DMS53 (cell line): ENCODE measurements at places on chromosomes 1 and 21.

GRCh38 chr1:147514233-147514632, 27.1 kb upstream of the BCL9 start:
- no peak for DNase-seq

DNA sequence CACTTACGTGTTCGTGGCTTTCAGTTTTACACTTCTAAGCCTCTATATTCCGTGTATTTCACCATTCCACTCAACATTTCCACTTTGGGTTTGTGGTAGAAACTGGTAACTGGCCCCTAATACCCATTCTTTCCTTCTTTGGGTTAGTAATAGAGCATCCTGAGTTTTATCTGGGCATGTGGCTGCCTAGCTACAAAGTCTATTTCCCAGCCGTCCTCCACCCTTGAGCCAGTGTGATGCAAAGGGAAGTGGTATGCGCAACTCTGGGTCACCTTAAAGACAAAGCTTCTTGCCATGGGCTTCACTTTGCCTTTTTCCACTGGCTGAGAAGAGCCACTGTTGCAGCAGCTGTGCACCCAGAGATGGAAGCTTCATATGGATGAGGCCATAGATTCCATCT, 73.9 kb downstream of the LAMC2 start:
- DNase-seq, result no peak

- no peak for DNase-seq
Measured at GRCh38 chr1:162612606-162613400, 19.5 kb upstream of the DDR2 start.

- no peak for DNase-seq
Measured at GRCh38 chr1:42943728-42944127, 14.9 kb downstream of the SLC2A1 start.

- no peak for DNase-seq
Measured at GRCh38 chr1:20361401-20361800, 70.7 kb downstream of the VWA5B1 start.

DNA sequence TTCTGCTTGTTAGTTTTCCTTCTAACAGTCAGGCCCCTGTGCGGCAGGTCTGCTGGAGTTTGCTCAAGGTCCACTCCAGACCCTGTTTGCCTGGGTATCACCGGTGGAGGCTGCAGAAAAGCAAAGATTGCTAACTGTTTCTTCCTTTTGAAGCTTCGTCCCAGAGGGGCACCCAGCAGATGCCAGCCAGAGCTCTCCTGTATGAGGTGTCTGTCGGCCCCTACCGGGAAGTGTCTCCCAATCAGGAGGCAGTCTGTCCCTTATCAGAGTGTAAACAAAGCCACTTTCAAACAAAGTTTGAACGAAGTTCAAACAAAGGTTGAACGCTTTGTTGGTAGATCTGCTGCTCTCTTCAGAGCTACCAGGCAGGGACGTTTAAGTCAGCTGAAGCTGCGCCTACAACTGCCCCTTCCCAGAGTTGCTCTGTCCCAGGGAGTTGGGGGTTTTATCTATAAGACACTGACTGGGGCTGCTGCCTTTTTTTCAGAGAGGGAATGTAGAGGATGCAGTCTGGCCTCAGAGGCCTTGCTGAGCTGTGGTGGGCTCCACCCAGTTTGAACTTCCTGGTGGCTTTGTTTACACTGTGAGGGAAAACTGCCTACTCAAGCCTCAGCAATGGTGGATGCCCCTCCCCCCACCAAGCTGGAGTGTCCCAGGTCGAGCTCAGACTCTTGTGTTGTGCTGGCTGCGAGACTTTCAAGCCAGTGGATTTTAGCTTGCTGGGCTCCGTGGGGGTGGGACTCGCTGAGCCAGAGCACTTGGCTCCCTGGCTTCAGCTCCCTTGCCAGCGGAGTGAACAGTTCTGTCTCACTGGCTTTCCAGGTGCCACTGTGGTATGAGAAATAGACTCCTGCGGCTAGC, 401.8 kb downstream of the SRGAP2C start:
- DNase-seq, result peak; percentile 58

DNA sequence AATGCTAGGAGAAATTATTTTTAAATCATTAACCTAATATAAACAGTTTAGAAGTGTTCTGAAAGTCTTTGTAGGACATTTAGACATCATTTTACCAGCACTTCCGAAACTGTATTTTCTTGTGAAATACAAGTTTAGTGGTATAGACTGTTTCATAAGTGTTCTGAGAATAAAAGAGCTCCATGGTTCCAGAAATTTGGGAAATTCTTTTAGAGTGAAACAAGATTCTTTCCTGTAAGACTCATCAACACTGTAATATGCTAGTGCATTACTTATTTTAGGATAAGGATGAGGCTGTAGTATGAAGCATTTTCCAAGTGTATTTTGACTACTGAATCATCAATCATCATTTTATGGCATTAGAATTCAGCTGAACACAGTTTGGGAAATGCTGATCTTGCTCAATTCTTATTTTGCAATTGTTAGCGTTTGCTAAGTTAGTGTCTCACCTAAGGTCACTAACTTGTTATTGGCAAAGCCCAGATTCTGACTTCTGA, 73.4 kb downstream of the CEP350 start:
- no peak for DNase-seq

DNA sequence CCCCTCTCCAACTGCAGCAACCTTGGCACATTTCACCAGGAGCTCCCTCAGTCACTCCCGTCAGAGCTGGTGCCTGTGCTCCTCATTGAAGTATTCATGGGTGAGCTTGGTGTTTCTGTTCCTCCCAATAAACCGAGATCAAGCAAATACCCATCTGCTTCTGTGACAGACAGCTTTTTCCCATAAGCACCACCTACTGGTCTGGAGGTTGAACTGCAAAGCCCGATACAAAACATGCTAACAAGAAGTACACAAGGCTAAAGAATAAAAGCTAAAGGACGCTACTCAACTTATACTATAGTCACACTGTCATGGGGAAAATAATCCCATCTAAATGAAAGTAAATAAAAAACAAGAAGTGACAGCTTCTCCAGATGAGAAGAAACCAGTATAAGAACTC, 111.9 kb upstream of the C21orf91 start:
- DNase-seq, result peak; percentile 24
